T-helper 9 cell (primary cell): ENCODE measurements at places on chromosomes 7 and 10.

DNA sequence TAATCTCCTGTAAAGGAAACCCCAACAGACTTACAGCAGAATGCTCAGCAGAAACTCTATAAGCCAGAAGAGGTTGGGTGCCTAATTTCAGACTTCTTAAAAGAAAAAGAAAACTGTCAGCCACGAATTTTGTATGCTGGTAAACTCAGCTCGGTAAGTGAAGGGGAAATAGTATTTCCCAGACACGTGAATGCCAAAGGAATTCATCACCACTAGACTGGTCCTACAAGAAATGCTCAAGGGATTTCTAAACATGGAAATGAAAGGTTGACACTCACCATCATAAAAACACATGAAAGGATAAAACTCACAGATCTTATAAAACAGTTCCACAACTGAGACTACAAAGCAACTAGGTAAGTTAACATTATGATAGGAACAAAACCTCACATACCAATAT, 68.6 kb downstream of the GLCCI1 start:
- DNase-seq: no peak

- DNase-seq: no peak
These were observed 355.3 kb downstream of the PRPF18 start for GRCh38 chr10:13942035-13942434.

GRCh38 chr7:4123346-4123745, 558.7 kb upstream of the FOXK1 start:
- DNase-seq: no peak

DNA sequence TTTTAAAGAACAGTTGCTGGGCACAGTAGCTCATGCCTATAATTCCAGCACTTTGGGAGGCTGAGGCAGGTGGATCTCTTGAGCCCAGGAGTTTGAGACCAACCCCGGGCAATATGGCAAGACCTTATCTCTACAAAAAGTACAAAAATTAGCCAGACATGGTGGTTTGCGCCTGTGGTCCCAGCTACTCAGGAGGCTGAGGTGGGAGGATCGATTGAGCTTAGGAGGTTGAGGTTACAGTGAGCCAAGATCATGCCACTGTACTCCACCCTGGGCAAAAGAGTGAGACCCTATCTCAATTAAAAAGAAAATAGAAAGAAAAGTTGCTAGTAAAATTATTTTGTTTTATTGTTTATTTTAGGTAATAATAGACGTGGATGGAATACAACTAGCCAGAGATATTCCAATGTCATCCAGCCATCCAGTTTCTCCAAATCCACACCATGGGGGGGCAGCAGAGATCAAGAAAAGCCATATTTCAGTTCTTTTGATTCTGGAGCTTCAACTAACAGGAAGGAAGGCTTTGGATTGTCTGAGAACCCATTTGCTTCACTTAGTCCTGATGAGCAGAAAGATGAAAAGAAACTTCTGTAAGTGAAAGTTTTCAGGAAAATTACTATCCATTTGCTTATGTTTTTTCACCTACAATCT, 3.0 kb downstream of the NUP42 start:
- no peak for DNase-seq
